ENCODE measurements at places on chromosomes 13 and 19.

DNA sequence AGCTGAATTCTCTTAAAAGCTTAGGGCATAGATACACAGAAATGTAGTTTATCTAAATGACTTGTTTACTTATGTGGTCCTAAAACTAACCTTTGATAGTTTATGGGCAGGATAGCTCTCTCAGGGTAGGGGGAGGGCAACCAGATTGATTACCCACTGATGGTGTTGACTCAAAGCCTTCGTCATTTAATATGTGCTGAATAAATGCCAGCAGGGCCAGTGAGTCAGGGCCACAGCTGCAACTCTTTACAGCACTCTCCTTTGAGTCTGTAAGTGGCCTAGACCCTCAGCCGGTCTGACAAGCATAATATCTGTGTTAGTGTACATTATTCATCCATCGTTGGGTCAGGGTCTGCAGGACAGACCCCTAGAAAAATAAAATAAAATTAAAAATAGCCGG, 128.5 kb downstream of the ZNF675 start:
- DNase-seq = no peak

DNA sequence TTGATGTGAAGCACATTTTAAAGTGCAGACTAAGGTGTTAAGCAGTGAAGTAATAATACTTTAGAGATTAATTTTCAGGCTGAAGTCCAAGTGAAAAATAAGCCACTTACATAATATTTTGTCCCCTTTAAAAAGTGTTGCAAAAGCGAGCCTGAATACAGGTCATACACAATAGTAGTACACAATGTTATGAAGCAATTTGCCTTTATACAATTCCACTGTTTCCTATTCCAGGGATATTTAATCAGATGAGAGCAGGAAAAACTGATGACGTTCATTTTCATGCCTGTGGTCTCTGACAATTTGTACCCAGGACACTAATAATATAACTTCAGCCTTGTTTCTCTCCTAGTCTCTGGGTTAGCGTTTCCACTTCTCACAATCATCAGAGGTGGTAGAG, 916.7 kb downstream of the PCDH9 start:
- no peak for DNase-seq

DNA sequence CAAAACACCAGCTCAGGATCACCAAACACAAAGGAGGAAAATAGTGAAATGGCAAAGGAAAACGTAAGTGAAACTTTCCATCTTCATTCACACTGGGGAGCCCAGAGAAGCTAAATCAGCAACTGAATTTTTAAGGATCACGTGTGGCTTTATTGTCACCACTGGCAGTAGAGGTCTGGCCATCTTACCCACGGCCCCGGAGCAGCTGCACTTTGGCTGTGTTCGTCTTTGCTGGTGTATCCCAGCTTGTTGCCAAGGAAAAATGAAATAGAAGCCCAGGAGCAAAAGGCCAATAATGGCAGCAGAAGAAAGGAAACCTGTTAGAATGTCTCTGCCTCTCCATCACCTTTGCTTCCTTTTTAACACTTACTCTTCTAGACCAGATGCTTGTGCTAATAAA, 274.7 kb downstream of the FOXO1 start:
- no peak for DNase-seq

GRCh38 chr13:72424059-72424458, 303.4 kb downstream of the MZT1 start:
- DNase-seq = no peak

GRCh38 chr19:48539503-48540096, 12.4 kb upstream of the SULT2B1 start:
- no peak for DNase-seq

- DNase-seq = no peak
Observed at GRCh38 chr19:5032101-5032967, 63.4 kb downstream of the KDM4B start.

GRCh38 chr13:64930636-64931035, 2299.5 kb downstream of the PCDH9 start:
- DNase-seq = no peak

DNA sequence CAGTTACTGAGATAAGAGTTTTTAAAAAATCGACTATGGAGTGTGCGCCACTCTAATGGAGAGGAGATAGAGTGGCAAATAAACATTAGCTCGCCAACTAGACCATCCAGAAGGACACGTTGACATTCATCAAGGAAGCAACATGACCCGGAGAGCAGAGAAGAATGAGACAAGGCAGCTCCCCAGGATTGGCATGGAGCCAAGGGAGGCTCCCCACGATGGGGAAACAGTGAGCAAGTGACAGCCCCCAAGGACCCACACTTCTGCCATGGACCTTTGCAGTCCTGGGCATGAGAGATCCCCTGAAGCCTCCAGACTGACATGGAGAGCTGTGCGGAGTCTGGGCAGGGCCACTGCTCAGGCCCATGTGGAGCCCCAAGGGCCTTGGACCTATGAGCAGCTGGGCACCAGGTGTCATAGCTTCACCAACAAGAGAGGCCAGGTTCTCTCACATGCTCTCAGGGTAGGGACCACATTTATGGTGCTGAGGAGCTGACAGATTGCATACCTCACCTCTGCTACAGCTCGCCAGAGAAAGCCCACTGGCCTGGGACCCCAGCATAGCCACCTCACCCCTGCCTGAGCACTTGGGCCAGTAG, 6.7 kb downstream of the SIGLEC6 start:
- DNase-seq = no peak
